ENCODE measurements at places on chromosomes 3 and 15.

- DNase-seq, result no peak
These were observed 23.6 kb upstream of the CAV3 start for GRCh38 chr3:8709801-8710507.

GRCh38 chr3:27923349-27924068 is 201.4 kb upstream of the EOMES start:
- no peak for DNase-seq

DNA sequence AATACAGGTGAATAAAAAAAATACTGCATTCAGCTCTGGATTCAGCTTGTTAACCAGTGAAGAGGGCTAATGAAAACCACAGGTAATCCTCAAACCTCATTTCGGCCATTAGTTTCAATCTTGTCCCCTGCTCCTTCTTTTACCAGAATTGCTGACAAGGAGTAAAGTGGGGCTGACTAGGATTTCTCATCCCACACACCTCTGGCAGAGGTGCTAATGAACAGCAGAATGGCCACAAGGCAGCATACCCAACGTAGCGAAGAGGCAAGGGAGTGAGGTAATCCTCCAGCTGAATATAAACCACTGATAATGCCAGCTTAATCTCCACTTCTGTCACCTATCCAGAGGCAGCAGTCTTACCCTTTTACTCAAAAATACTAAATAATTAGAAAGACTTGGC is 248.8 kb upstream of the CDIN1 start:
- DNase-seq, result no peak

DNA sequence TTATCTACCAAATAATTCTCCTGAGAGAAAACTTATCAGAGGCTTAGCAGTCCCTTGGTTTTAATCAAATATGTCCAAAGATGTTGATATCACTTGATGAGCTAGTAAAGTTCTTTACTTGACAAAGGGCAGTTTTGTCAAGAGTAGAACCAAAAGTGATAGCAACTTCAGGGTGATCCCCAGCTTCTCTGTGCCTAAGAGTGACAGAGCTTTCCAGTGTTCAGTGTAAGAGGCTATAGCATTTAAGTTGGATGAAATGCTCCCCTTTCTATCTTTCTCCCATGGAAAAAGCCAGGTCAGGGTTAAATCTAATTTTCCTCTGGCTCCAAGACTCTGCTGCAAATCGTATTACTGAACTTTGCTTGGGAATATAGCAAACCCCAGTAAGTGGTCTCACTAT is 120.8 kb downstream of the UNC13C start:
- no peak for DNase-seq

GRCh38 chr3:76107935-76108570 is 322.7 kb upstream of the ZNF717 start:
- no peak for DNase-seq

DNA sequence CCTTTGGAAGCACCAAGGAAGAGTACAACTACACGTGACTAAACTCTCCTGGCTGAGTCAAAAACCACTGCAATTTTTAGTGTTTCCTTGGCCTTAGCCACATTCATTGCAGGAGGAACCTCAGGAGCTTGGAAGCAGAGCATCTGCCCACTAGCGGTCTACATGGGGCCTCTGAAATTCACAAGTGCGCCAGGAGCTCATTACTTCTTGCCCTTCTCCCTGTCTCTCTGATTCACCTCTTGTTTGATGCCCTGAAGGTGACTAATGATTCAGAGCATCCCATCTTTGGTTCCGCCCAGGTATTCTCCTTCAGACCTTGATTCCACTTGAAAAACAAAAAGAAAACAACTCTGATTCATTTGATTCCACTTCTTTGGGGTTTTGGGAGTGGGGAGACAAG is 201.1 kb upstream of the LPP start:
- no peak for DNase-seq

DNA sequence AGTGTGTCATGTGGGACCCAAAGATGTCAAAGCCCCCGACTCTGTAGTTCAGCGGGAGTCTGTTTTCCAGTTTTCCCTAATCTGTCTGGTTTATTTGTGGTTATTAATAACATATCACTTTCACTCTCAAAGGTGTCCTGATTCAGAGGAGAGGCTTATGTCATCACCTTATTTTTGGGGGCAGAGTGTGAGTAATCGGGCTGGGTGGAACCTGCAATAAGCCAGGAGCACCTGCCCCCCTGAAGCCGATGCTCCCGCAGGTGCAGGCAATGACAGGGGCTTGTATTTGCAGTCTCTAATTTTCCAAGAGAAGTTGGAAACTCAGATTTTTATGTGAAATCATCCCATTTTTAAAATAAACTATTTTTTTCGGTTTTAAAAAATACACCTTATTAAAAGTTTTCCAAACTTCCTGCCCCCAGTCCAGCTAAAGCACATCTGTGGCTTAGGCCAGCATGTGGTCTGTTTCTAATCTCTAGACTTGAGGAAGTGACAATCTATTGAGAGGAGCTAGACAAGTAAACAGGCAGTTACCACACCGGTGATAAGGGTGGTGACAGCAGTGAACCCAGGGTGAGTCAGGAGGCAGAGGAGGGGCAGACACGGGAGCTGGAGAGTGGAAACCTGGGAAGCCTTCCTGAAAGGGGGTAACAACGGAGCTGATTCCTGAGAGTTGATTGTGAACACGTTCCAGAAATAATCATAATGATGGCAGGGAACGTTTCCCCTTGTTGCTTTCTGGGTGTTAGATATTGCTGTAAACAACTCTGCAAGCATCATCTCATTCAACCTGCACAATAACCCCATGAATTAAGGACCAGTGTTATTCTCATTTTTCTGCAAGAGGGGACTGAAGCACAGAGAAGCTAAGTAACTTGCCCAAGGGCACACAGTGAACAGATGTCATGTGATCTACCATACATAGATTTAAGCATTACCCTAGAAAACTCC is 37.2 kb downstream of the BHLHE40 start:
- DNase-seq, result no peak

Measured in ascending aorta (tissue), 2 donors.